ENCODE measurements at places on chromosomes 2 and 18.

GRCh38 chr18:44889111-44889510 lies 208.4 kb downstream of the SETBP1 start:
- DNase-seq, result no peak

DNA sequence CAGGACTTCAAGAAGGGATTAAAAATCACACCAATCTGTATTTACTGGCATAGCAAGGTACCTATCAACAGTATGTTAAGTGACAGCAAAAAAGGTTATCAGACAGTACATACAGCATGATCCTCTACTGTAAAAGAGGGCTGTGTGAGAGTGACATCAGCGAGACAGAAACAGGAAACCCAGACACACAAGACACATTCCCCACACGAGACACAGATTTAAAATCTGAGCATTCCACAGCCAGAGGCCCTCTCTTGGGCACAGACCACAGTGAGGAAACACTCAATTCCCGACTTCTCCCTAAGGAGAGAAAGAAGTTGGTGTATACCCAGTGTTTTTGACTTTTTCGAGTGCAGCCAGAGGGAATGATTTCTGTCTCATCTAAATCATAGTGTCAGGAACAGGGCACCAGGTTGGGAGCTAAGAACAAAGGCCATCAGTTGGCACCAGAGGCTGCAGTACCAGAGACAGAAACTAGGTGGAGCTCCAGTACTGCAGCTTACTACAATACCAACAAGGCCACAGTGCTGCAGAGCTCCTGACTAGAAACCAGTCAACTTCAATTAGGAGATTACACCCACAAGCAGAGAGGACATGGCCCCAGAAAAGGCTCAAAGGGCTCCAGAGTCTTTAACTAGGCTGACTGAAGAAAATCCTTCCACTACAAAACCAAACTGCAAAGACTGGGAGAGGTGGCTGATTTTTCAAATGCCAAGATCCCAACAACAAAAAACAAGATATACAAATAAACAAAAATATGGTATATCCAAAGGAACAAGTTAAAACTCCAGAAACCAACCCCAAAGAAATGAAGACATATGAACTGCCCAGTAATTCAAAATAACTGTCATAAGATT lies 41.0 kb downstream of the UNC50 start:
- peak; percentile 64 for DNase-seq

DNA sequence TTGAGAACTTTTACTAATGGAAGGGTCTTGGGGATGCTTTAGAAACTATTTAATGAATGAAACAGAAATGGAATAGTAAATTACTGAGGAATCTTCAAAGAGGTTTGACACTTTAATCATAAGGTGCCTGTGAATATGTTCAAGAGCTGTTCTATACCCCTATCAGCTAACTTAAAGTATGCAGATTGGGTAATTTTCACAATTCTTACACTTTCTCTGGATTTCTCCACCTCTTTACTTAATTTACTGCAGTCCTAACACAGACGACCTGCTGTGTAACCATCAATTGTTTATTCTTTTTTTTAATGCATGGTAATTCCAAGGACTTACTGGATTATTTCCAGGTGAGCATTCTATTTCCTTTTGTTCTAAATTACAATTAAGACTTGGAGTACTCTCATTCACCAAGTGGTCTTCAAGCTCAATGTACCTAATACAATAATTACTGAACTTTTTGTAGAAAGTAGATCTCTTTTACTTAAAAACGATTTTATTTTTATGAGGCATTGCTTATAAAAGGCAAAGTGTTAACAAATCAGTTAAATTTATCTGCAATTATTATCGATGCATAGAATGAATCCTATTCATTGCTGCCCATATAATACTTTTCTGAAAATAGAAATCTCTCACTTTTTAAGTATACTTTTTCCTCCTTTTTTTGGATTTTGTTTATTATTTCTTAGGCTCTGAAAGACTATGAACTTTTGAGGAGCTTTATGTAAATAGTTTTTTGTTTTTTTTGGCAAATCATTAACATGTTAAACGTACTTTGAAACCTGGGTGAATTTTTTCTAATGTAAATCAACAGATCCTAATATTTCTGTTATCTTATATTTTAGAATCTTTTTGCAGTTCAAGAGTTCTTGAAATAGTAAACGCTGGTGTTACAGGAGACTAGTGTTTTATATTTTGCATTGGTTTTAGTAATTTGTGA lies 5.5 kb downstream of the VSNL1 start:
- peak; percentile 9 for DNase-seq

- DNase-seq, result no peak
Observed at GRCh38 chr18:50466634-50467033, 91.8 kb downstream of the SKA1 start.

DNA sequence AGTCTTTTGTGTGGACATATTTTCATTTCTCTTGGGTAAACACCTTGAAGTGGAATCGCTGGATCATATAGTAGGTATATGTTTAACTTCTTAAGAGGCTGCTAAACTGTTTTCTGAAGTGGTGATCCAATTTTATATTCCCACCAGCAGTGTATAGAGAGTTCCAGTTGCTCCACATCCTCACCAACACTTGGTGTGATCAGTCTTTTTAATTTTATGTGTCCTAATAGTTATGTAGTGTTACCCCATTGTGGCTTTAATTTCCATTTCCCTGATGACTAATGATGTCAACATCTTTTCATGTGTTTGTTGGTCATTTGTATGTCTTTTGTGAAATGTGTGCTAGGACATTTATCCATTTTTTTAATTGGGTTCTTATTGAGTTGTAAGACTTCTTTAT lies 56.9 kb downstream of the DGKD start:
- DNase-seq, result no peak

- no peak for DNase-seq
Observed at GRCh38 chr2:78202366-78202765, 680.2 kb upstream of the LRRTM4 start.

GRCh38 chr2:201205515-201205849 lies 22.5 kb downstream of the CASP10 start:
- no peak for DNase-seq

DNA sequence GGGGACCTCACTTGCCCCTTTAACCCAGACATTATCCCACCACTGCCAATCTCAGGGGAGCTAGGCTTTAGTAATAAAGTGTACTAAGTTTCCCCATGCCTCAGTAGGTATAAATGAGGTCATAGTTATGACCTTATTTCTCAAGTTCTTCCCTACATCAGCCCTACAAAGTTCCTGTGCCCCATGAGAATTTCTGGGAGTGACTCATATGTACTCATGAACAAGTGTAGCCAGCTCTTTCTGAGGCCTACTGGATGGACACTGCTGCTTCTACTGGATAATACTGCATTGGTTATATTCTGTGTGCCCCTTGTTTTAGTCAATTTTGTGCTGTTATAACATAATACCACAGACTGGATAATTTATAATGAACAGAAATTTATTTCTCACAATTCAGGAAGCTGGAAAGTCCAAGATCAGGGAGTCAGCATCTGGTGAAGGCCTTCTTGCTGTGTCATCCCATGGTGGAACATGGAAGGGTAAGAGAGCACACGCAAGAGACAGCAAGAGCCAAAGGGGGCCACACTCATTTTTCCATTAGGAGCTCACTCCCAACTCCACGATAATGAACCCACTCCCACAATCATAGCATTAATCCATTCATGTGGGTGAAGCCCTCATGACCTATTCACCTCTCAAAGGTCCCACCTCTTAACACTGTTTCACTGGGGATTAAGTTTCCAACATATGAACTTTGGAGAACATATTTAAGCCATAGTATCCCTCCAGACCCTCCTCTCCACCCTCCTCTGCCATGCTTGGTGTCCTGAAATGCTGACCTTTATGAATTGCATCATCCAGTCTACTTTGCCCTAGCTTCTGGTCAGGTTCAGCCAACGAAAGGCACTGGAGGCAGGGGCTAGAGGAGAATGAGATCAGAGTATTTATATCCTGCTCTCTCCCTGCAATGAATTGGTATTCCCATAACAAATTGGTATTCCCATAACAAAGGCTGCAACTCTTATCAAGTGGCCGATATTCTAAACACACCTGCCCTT lies 25.4 kb upstream of the ST3GAL5 start:
- DNase-seq, result no peak

GRCh38 chr2:63790906-63791305 lies 50.8 kb upstream of the UGP2 start:
- no peak for DNase-seq

- DNase-seq, result no peak
Observed at GRCh38 chr2:2734308-2734707, 403.2 kb upstream of the MYT1L start.

DNA sequence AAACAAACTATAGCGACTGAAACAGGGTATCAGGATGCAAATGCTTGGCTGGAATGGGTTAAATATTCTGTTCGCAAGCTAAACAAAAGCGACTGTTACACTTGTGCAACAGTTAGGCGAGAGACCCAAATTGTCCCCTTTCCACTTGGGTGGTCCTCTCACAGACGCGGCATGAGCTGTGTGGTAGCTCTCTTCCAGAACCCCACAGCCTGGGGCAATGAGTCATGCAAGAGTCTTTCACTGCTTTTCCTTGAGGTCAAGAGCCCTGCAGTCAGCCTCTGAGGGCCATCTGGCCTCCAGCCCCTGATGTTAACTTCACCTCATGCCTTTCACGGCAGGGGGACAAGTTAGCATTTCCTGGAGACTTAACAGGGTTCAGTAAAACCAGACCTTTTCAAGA lies 25.7 kb downstream of the SULT1C4 start:
- DNase-seq, result no peak

DNA sequence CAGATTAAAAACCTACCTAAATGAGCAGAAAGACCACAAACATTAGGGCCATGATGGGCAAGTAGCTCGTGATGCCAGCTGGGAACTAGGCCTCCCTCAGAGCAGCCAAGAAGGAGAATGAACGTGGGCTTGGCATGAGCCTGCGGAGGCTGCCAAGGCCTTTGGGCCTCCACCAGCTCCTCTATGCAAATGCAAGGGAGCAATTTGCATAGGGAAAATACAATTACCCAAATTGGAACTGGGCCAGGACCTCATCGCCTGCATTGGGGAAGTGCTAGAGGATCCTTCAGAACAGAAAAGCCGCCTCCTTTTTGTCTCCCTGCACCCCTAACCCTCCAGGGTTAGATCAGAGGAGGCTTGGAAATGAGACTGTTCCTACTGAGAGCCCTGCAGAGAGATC lies 326.4 kb downstream of the SMAD2 start:
- no peak for DNase-seq

DNA sequence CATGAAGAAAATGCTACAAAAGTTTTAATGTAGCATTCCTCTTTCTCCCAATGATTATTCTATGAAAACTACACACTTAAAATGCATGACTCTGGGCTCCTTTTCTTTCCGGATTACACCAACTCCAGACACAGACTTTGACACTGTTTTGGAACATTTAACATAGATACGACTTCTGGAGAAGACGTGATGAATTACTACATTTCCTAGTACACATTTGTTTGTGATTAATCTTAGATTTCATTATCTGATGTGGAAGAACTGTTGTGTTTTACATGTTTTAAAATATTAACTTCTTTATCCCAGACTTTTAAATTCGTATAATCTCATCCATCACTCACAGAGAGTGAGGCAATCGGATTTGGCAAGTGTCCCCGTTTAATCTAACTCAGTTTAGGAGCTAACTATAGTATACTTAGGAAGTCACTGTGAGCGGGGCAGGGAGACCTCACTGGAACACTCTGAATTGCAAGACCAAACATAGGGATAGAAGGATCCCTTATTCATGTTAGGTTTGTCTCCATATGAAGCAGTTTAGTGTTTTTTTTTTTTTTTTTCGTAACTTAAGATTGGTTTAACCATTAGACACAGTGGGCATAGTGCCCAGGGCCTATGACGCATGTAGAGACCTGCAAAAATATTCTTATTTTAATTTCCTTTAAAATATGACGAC lies 66.7 kb downstream of the PDE1A start:
- DNase-seq, result no peak

- DNase-seq, result no peak
Observed at GRCh38 chr2:38301340-38301968, 75.6 kb downstream of the ATL2 start.

DNA sequence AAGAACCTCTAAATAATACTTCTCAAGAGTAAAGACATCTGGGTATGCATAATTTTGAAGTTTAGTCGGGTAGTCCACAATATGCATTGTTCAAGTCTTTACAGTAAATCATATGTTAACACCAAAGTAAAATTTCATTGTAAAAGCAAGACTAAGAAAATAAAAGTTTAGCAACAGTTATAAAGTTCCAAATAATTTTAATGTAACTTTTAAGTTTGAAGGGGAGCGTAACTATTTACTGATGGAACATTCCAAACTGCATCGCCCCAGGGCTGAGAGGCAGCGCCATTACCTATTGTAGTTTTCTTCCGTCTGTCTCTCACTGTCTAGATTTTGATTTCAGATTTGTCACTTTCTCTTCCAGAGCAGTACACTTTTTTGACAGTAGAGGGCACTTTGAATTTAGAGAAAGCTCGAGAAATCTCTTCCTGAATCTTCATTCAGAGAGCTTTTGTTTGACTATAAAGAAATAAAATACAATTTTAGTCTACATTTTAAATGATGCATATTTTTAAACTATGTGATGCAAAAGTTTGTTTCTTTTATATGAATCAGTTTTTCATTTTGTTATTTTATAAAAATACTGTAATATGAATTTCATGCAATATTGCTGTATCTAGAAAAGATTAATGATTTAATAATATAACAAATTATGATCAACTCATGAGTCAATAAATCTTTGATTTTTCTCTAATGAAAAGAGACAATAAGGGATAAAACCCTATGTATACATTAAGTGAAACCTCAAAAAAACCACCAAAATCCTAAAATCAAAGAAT lies 389.8 kb downstream of the FIGN start:
- DNase-seq, result no peak
